ENCODE measurements at places on chromosomes 12 and 14.

DNA sequence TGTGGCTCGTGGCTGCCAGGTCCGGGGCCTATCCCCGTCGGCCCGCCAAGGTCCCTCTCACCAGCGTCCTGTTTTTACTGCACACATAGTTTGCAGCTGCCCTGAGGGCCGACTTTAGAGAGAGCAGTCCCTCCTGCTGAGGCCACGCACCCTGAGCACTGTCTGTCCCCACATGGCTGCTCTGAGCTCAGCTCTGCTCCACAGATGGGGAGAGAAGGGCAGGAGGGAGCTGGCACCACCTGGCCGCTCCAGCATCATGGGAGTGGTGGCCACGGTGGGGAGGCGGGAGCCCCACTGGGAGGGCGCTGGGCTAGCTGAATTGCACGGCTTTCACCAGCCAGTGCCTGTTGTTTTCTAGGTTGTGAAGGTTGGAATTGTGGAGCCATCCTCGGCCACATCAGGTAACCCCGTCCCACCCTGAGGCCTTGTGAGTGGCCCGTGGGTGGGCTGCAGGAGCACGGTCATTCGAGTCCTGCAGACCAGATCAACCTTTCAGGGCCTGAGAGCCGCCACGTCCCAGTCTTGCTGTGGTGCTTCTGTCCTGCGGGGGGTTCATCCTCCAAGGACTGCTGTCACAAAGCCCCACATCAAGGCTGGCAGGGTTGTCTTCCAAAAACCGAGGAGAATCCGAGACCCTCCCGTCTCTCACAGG lies 7.4 kb upstream of the TEX22 start:
- DNase-seq = no peak

- peak; percentile 68 for DNase-seq
These were observed 68.2 kb upstream of the E2F7 start for GRCh38 chr12:77133566-77133965.

- peak; percentile 52 for DNase-seq
These were observed 258.1 kb downstream of the PCNX1 start for GRCh38 chr14:71165121-71166031.

GRCh38 chr14:93044121-93044520 lies 71.6 kb downstream of the ITPK1 start:
- DNase-seq = no peak

GRCh38 chr12:62632411-62632918 lies 165.8 kb downstream of the MON2 start:
- DNase-seq = peak; percentile 69

Measured in GM23248 (cell line).